ENCODE measurements at places on chromosomes 4 and X. TPM values are rescaled to one million over a fixed set of nuclear protein-coding genes. Genes with fewer than 3 reads are reported as not detected.

The HTR2C gene
- not detected for total RNA-seq

The AMTN gene
- total RNA-seq: not detected

The NMU gene
- 0.67 TPM for total RNA-seq

The LRIT3 gene
- total RNA-seq: 0.08 TPM

The PCDH11X gene
- not detected for total RNA-seq

The PF4V1 gene
- not detected for total RNA-seq

The FAM156A gene
- 16.7 TPM for total RNA-seq
